ENCODE measurements at places on chromosomes 1 and 21.

GRCh38 chr21:43333298-43334062 lies 93.5 kb downstream of the SIK1 start:
- DNase-seq, result no peak

GRCh38 chr21:36396325-36396724 lies 11.1 kb downstream of the CHAF1B start:
- no peak for DNase-seq

DNA sequence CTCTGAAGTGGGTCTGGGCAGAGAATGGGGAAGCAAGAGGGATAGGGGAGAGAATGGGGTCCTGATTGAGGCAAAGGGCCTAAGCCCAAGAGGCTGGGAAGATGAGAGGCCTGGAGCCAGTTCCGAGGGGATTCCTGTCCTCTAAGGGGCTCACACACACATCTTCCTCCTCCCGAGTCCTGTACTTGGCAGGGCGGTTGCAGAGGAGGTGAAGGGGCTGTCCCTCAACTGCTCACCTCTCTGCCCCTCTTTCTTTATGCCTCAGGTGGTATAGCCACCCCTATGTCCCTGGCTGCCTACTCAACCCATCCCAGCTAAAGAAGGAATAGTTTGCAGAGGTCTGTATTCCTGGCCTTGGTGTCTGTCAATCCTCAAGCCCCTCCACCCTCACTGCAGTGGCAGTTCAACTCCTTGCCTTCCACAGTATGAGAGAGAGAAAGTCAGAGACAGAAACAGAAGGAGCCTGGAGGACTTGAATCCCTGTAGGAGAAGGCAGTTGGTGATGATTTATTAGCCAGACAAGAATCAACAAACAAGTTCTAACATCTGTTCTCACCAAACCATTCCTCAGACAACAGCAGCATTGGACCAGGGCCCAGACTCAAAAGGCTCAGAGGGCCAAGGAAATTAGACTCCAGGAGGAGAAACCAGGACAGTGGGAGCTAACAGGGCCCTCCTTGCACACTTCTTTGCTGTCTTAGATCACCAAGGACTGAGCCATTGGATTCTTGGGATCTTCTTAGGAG lies 10.7 kb downstream of the SH2D2A start:
- no peak for DNase-seq

DNA sequence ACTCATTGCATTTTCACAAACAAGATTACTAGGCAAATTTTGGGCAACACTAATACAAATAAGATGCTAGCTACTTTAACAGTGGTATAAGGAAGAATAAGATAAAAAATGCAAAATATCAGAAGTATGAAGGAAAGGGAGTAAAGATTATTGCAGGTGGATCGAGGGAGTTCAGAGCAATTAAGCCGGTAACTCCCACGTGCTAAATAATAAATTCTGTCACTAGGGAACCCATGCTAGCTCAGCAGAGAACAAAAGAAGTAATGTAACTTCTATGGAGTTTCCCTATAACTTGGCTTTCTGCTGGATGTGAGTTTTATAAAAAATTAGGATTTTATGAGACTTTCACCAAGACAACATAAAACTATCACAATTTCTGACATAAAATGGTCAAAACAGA lies 470.5 kb upstream of the RGS18 start:
- DNase-seq, result no peak

- DNase-seq, result no peak
Measured at GRCh38 chr1:36154765-36155407, 1.1 kb upstream of the MAP7D1 start.

- DNase-seq, result no peak
Measured at GRCh38 chr1:108124622-108125311, 75.4 kb downstream of the SLC25A24 start.

GRCh38 chr1:167553136-167554027 lies at the start of gene CREG1:
Gene CREG1 (minus strand): TSS chr1:167553762.
- DNase-seq, result peak; percentile 78

DNA sequence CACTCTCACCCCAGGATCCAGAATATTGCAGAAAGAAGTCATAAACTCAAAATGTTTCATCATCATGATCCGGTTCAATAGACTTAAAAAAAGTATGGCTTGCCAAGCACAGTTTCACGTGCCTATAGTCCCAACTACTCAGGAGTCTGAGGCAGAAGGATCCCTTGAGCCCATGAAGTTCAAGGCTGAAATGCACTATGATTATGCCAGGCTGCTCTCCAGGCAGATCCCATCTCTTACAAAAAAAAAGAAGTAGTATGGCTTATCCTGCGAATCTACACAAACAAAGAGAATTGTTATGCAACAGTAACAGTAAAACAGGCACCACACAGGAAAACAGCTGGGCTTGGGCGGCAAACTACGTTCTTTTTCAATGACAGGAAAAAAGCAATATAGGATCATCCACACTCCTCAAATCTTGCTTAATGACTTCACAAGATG lies 76.2 kb downstream of the EIF4G3 start:
- no peak for DNase-seq

- DNase-seq, result no peak
Measured at GRCh38 chr1:210222340-210223006, 10.1 kb upstream of the SERTAD4 start.

GRCh38 chr1:1430992-1431844 lies 4.3 kb upstream of the VWA1 start:
- no peak for DNase-seq
